Anterior cingulate cortex (tissue), 58 donors: ENCODE measurements at places on chromosomes 3 and 15.

- no peak for DNase-seq
Observed at GRCh38 chr3:184223946-184224345, 5.4 kb upstream of the VWA5B2 start.

- DNase-seq = no peak
Observed at GRCh38 chr3:54515441-54516213, 393.3 kb downstream of the CACNA2D3 start.

DNA sequence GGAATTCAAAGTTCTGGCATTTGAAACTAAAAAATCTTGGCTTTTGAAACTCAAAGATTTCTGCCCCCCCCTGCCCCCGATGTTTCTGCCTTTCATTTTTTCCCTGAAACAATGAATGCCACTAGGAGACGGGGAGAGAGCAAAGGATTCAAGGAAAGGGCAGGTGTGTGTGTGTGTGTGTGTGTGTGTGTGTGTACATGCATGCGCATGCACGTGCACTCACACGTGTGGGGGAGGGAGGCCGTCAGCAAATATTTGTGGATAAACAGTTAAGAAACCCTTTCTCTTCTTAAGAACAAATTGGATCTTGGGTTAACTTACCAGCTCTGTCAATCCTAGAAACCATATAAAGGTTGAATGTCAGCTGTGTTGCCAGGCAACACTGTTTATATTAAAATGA lies 29.2 kb upstream of the CCDC174 start:
- DNase-seq = no peak

DNA sequence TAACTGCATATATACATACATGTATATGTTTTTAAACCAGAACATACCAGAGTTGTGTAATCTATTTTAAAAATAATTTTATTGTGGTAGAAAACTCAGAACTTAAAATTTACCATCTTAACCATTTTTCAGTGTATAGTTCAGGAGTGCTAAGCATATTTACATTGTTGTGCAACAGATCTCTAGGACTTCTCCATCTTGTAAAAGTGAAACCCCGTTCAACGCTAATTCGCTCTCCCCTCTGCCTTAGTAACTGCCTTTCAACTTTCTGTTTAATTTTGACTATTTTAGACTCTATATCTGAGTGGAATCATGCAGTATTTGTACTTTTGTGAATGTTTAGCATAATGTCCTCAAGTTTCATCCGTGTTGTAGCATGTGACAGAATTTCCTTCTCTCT lies 51.8 kb upstream of the SSR3 start:
- no peak for DNase-seq

DNA sequence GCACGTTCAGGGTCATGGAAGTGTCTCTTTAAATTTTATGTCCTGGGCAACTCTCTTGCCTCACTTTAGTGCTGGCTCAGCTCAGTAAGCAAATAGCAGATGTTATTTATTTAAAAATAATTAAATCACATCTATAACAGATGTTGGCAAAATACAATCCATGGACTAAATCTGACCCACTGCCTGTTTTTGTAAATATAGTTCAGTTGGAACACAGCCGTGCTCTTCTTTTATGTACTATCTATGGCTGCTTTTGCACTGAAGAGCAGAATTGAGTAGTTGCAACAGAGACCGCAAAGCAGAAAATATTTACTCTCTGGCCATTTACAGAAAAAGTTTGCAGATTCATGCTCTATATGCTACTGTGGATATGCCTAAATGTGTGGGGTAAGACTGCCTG lies 79.2 kb downstream of the SAMMSON start:
- DNase-seq = no peak
